ENCODE measurements at places on chromosomes 13 and 19.

DNA sequence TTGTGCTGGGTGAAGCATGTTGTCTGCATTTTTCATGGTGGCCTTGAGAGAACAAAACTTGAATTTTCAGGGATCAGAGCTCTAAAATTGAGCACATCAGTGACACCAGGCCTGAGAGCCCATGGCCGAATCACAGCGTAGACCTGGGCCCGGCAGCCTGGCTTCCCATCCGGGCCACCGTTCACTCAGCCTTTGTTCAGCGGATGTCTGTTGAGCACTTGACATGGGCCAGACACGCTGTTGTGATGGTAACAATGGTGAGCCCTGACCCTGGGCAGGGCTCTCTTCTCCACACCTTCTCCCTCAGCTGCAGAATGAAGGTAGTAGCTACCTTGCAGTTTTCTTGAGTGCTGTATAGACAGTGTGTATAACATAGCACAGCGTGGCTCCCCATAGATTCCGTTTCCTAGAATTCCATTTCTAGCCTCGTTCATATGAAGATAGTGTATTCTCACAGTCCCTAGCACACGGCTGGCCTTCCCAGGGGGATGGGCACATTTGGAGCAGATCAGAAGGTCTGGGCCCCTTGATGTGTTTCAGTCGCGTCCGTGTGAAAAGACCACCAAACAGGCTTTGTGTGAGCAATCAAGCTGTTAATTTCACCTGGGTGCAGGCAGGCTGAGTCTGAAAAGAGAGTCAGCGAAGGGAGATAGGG is 75.3 kb downstream of the RAB20 start:
- no peak for DNase-seq
- H3K36me3 ChIP-seq, result no peaks in the 10 kb centered on the region
- no peak overlapping the region for H3K4me3 ChIP-seq
- H3K27ac ChIP-seq, result no peak overlapping the region
- peaks cover 7% of the 10 kb centered on the region for H3K27me3 ChIP-seq
- H3K4me1 ChIP-seq, result no peaks in the 10 kb centered on the region

GRCh38 chr19:15696654-15697194 is 23.8 kb downstream of the CYP4F12 start:
- peaks cover 51% of the 10 kb centered on the region for H3K27me3 ChIP-seq
- no peaks in the 10 kb centered on the region for H3K4me1 ChIP-seq
- DNase-seq, result no peak
- no peaks in the 10 kb centered on the region for H3K36me3 ChIP-seq

GRCh38 chr19:47356900-47357299 is 7.8 kb downstream of the DHX34 start:
- no peak overlapping the region for H3K27ac ChIP-seq
- H3K4me3 ChIP-seq, result no peak overlapping the region
- H3K36me3 ChIP-seq, result peaks cover 84% of the 10 kb centered on the region
- DNase-seq, result no peak

DNA sequence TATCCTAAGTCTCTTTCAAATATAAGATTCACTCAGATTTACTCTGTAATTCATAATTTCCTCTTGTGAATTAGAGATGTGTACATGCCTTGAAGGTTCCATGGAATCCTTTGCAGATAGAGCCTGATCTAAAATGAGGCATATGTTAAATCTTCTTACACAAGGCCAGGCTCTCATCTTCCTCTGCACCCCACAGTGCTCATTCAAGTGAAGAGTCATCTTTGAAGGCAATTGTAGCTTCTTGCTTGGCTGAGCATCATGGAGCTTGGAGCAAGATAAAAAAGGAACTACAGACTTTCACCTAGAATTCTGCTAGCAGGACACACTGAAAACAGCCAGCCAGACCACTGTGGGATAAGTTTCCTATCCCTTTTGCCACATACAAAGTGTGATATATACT is 566.4 kb downstream of the PCDH9 start:
- H3K27ac ChIP-seq, result no peak overlapping the region
- no peak overlapping the region for H3K4me3 ChIP-seq
- no peak for DNase-seq
- peaks cover 19% of the 10 kb centered on the region for H3K4me1 ChIP-seq
- no peaks in the 10 kb centered on the region for H3K27me3 ChIP-seq

- H3K4me1 ChIP-seq, result no peaks in the 10 kb centered on the region
- no peak overlapping the region for H3K4me3 ChIP-seq
- H3K27ac ChIP-seq, result no peak overlapping the region
- H3K27me3 ChIP-seq, result peaks cover 11% of the 10 kb centered on the region
- H3K36me3 ChIP-seq, result no peaks in the 10 kb centered on the region
- DNase-seq, result no peak
Observed at GRCh38 chr13:39245688-39246087, 207.4 kb downstream of the NHLRC3 start.

DNA sequence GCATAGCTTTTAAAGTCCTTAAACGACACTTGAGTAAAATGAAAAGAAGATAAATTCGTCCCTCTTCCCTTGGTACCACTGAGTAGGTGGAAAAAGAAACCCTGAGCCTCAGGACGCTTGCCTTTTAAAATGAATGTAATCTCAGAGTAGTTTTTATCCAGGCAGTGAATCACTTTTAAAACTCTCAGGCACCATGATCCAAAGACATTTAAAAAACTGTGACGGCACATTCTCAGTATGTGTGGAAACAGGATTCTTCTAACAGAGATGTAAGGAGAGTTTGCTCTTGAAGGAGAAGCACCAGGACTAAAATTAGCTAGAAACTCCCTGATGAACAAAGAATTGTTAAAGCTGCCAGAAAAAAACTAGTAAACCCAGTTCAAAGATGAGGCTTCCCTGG is 105.7 kb upstream of the SLC15A1 start:
- H3K4me1 ChIP-seq, result peaks cover 5% of the 10 kb centered on the region
- no peak overlapping the region for H3K27ac ChIP-seq
- no peak for DNase-seq
- H3K36me3 ChIP-seq, result peaks cover 68% of the 10 kb centered on the region

GRCh38 chr13:51645154-51645650 is 60.9 kb downstream of the WDFY2 start:
- H3K36me3 ChIP-seq, result peaks cover 12% of the 10 kb centered on the region
- no peak overlapping the region for H3K4me3 ChIP-seq
- no peak for DNase-seq
- H3K4me1 ChIP-seq, result peaks cover 55% of the 10 kb centered on the region

GRCh38 chr19:36059180-36059910 is 4.6 kb downstream of the WDR62 start:
- no peak for DNase-seq
- H3K27ac ChIP-seq, result no peak overlapping the region
- H3K4me3 ChIP-seq, result no peak overlapping the region
- H3K4me1 ChIP-seq, result peaks cover 19% of the 10 kb centered on the region
- peaks cover 1% of the 10 kb centered on the region for H3K36me3 ChIP-seq

DNA sequence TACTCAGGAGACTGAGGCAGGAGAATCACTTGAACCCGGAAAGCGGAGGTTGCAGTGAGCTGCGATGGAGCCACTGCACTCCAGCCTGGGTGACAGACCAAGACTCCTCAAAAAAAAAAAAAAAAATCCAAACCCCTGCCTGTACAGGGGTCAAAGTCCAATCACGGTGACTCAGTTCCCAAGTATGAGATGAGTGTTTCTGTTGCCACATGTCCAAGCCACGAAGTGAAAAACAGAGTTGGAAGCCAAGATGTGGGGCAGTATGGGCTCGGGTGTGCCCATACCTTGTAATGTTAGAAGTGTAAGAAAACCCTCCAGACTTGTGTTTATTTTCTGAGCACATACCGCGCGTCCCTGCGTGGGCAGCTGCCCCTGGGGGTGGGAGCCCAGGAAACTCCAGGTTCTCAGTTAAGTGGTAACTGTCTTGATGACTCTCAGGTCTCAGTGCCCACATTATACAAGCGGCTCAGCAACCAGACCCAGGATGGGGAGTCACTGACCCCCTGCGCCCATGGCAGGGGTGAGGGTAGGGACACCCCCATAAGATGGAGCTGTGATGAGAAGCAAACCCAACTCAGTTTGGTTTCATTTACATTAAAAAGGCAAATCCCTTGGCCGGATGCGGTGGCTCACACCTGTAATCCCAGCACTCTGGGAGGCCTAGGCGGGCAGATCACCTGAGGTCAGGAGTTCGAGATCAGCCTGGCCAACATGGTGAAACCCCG is 1.2 kb upstream of the GPX4 start:
- H3K4me1 ChIP-seq, result peaks cover 69% of the 10 kb centered on the region
- peak overlapping the region; percentile 81 for H3K27ac ChIP-seq
- H3K27me3 ChIP-seq, result no peaks in the 10 kb centered on the region
- H3K4me3 ChIP-seq, result peak overlapping the region; percentile 86
- H3K36me3 ChIP-seq, result peaks cover 19% of the 10 kb centered on the region
- DNase-seq, result peak; percentile 55

DNA sequence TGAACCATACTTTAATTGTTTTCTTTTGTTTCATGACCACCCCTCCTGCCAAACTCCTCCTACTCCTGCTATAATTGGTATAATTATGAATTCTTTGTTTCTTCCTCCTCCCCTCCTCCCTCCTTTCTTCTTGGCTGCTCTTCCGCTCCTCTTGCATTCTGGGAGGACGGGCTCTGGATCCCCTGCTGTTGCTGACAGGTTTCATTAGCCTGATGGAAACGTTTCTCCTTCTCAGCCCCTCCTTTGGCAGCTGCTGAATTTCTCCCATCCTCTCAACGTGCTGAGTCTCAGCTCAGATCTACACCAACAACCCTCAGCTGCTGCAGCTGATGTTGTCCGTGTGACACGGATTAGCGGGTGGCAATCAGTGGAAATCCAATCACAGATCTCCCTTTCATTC is 97.1 kb upstream of the UBAC2 start:
- H3K36me3 ChIP-seq, result no peaks in the 10 kb centered on the region
- H3K27ac ChIP-seq, result no peak overlapping the region
- peaks cover 7% of the 10 kb centered on the region for H3K4me1 ChIP-seq
- no peak overlapping the region for H3K4me3 ChIP-seq

- no peaks in the 10 kb centered on the region for H3K4me1 ChIP-seq
- H3K36me3 ChIP-seq, result no peaks in the 10 kb centered on the region
- DNase-seq, result no peak
- no peak overlapping the region for H3K27ac ChIP-seq
- peaks cover 6% of the 10 kb centered on the region for H3K27me3 ChIP-seq
Observed at GRCh38 chr13:105159841-105160240, 1375.6 kb downstream of the EFNB2 start.

DNA sequence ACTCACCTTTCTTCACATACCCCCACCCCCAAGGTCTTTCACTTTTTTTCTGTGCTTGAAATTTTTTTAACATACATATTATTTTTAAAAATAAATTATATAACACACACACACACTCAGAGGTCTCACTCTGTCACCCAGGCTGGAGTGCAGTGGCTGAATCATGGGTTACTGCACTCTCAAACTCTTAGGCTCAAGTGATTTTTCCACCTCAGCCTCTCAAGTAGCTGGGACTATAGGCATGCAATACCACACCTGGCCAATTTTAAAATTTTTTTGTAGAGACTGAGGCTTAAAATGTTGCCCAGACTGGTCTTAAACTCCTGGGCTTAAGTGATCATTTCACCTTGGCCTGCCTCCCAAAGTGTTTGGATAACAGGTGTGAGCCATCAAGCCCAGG is 32.9 kb upstream of the ZNF429 start:
- H3K36me3 ChIP-seq, result no peaks in the 10 kb centered on the region
- no peak for DNase-seq
- H3K4me1 ChIP-seq, result no peaks in the 10 kb centered on the region
- H3K27ac ChIP-seq, result no peak overlapping the region
- H3K4me3 ChIP-seq, result no peak overlapping the region

GRCh38 chr13:86567119-86567518 is 767.9 kb upstream of the SLITRK6 start:
- H3K27ac ChIP-seq, result no peak overlapping the region
- DNase-seq, result no peak
- no peak overlapping the region for H3K4me3 ChIP-seq
- no peaks in the 10 kb centered on the region for H3K36me3 ChIP-seq
- H3K27me3 ChIP-seq, result no peaks in the 10 kb centered on the region

GRCh38 chr13:109910194-109910593 is 123.8 kb upstream of the IRS2 start:
- H3K36me3 ChIP-seq, result no peaks in the 10 kb centered on the region
- no peaks in the 10 kb centered on the region for H3K27me3 ChIP-seq
- H3K27ac ChIP-seq, result no peak overlapping the region

- H3K27ac ChIP-seq, result no peak overlapping the region
- no peaks in the 10 kb centered on the region for H3K36me3 ChIP-seq
- no peak overlapping the region for H3K4me3 ChIP-seq
- DNase-seq, result no peak
- H3K4me1 ChIP-seq, result no peaks in the 10 kb centered on the region
- peaks cover 29% of the 10 kb centered on the region for H3K27me3 ChIP-seq
Observed at GRCh38 chr19:32104850-32105235, 240.6 kb upstream of the ZNF507 start.

DNA sequence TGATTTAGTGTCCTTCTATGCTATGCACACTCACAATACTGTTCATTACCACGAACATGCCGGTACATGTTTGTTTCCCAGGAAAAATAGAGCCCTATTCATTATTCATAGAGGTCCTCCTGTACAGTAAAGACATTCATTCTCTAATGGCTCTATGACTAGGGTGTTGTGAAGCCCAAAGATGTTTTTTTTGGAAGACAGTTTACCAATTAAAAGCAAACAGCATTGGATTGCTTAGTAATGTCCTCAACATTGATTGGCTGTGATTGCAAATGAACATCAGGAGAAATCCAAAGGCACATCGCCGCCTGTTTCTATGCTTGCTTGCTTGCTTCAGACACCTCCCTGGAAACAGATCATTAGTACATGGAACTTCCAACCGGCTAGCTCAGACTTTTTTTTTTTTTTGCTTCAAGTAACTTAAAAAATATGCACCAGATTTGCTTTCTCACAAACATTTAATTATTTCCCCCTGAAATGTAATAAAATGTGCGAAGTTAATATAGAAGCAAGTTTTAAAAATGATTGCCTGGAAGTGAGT is 8.8 kb upstream of the GPC6 start:
- no peaks in the 10 kb centered on the region for H3K4me1 ChIP-seq
- H3K4me3 ChIP-seq, result no peak overlapping the region

- no peak overlapping the region for H3K4me3 ChIP-seq
- H3K27ac ChIP-seq, result no peak overlapping the region
- no peaks in the 10 kb centered on the region for H3K27me3 ChIP-seq
- no peaks in the 10 kb centered on the region for H3K36me3 ChIP-seq
- no peak for DNase-seq
Observed at GRCh38 chr13:71477735-71478134, 389.3 kb downstream of the DACH1 start.

GRCh38 chr19:18183529-18183928 is 9.5 kb upstream of the MPV17L2 start:
- no peaks in the 10 kb centered on the region for H3K27me3 ChIP-seq
- H3K27ac ChIP-seq, result no peak overlapping the region
- H3K4me1 ChIP-seq, result peaks cover 12% of the 10 kb centered on the region

GRCh38 chr19:1837625-1838105 is 10.6 kb downstream of the REXO1 start:
- H3K4me3 ChIP-seq, result no peak overlapping the region
- H3K4me1 ChIP-seq, result peaks cover 67% of the 10 kb centered on the region
- H3K27ac ChIP-seq, result no peak overlapping the region
- H3K27me3 ChIP-seq, result no peaks in the 10 kb centered on the region

All from stimulated activated naive B cell treated with anti-CD40 and anti-IgM and Interleukin-4, amounts not matched to agents 10 μg/mL and 1 μg/mL and 100 μg/mL, for 72 hours (primary cell).